ENCODE measurements at places on chromosomes 5 and 9.

GRCh38 chr5:162842727-162843126, 594.7 kb upstream of the CCNG1 start:
- DNase-seq, result no peak

DNA sequence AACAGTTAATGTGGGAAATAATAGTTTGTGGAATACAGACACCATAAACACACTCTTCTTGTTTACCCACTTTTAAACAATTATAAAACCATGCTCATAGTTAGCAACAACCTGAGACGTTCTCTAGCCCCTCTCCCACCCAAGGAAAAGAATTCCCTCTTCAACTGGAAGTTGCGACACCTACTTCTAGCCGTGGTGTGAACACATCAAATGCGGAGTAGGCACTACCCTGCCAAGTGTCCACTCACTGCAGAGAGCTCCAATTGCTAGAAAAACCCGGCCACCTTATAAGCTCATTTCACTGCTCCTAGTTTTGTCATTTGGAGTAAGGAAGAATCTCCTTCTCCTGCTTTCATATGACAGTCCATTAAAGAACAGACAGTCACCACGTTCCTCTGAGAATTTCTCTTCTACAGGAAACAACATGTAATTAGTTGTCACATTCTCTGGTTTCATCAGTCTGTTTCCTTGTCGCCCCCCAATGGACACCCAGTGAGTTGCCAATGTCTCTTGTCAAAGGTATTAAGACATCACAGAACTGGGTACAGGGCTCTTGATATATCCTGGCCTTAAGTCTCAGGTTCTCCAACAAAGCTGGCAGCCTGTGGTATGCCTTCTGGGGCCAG, 47.3 kb downstream of the PRLR start:
- no peak for DNase-seq

DNA sequence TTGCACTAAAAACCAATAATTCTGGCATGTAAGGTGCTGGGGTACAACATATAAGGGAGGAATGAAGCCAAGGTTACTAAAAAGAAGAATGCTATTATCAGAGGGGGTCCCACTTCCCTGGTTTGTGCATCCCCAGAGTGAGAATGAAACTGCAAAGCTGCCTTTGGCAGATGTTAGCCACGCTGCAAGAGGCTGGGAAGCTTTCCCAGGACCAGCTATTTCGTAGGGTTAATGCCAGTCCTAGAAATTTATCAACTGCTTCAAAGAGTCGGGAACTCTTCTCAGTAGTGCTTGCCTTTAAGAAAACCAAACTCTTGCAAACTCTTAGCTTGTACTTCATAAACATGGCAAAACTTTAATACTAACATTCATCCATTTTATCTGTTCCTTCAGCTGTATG, 87.5 kb upstream of the NR5A1 start:
- no peak for DNase-seq

DNA sequence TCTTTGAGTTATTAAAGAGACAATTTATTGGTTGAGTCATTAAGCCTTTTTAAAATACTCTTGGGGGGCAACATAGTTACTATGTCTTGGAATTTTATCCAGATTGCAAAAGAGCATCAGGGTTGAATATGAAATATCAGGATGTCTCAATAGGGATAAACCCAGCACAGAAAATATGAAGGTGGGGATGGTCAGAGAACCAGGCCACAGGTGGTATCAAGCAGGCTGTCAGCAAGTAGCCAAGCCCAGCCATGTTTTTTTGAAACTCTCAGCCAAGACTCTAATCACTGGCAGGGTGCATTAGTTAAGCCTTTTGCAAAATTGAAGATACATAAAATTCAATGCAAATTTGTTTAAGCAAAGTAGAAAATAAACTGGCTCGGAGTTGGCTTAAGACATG, 468.9 kb downstream of the DTWD2 start:
- no peak for DNase-seq

DNA sequence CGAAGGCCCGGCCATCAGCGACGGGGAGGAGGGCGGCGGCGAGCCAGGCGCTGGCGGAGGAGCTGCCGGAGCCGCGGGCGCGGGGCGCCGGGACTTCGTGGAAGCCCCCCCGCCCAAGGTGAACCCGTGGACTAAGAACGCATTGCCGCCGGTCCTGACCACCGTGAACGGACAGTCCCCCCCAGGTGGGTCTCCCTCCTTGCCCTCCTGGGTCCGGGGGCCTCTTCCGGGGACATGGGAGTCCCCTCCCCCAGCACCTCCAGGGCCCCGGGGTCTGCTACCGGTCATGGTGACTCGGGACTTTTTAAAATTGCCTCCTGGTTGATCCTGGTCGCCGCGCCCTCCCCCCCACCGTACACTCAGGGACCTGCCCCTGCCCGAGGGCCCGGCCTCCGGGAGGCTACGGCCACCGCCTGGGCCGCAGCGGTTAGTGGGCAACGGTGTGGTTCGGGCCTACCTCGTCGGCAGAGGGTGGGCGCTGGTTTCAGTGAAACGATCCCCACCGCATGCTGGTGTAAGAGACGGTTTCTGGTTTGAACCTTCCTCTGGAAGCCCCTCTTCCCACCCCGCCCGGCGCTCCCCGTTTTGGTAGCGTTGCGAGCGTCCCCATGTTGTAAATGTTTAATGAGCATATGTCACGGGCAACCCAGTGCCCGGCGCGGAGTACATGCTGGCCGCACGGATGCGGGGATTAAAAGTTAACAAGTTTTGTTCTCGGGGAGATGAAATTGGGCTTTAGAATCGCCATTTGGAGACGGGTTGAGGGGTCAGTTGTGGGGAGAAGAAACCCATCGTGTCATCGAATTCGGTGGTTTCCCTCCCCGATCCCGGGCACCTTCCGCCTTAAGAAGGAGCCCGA, 1.1 kb downstream of the LARP1 start:
- DNase-seq, result peak; percentile 61
